ENCODE measurements at places on chromosomes 1 and 21. TPM values are rescaled to one million over a fixed set of nuclear protein-coding genes. Genes with fewer than 3 reads are reported as not detected.

- DNase-seq = peak; percentile 42
Measured at GRCh38 chr1:206992790-206993189, 22.5 kb upstream of the FCAMR start.

Gene SAMD13
- polyA plus RNA-seq = 6.5 TPM

- no peak for DNase-seq
Measured at GRCh38 chr1:228093050-228093906, 9.8 kb downstream of the C1orf35 start.

Gene AKR7A2
- 88.5 TPM for polyA plus RNA-seq

DNA sequence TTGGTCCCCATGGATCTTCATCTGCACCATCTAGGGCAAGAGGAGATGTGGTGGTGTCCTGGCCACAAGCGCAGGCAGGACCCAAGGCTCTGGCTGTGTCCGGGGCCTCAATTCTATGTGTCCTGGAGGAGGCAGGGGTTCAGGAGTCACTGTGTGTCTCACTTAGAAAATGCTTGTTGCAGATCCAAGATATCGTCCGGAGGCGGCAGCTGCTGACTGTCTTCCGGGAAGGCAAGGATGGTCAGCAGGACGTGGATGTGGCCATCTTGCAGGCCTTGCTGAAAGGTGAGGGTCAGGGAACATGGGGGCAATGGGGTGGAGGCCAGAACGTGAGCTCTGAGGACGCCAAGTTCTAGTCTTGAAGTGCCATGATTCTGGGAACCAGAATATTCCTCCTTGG, 29.1 kb downstream of the TRPM2 start:
- no peak for DNase-seq
